ENCODE measurements at places on chromosomes 2 and 18.

- no peak for DNase-seq
Observed at GRCh38 chr2:137316075-137316474, 550.7 kb downstream of the THSD7B start.

GRCh38 chr2:1814616-1815015, 70.3 kb upstream of the PXDN start:
- peak; percentile 25 for DNase-seq

DNA sequence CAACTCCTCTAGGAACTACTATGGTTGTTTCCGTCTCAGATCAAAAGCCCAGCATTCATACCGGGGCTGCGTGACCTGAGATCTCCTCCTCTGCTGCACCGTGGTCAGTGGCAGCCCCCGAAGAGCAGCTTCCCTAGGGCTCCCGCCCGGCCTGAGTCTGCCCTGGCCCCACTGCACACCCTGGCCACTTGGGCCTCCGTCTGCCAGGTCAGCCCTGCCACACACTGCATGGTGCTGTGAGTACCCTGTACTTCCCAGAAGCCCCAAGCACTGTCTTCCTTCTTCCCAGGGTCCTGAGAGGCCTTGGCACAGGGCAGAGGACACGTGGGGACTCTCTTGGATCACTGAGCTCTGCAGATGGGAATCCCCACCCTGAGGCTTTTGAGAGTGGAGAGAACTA, 81.5 kb upstream of the GPC1 start:
- DNase-seq, result no peak

GRCh38 chr2:228654707-228655106, 473.2 kb upstream of the SPHKAP start:
- DNase-seq, result no peak

GRCh38 chr2:149871091-149871885, 283.7 kb upstream of the MMADHC start:
- no peak for DNase-seq

GRCh38 chr2:239290618-239291474, 110.0 kb downstream of the HDAC4 start:
- DNase-seq, result no peak

GRCh38 chr2:80126596-80127189, 177.9 kb downstream of the LRRTM1 start:
- peak; percentile 64 for DNase-seq

DNA sequence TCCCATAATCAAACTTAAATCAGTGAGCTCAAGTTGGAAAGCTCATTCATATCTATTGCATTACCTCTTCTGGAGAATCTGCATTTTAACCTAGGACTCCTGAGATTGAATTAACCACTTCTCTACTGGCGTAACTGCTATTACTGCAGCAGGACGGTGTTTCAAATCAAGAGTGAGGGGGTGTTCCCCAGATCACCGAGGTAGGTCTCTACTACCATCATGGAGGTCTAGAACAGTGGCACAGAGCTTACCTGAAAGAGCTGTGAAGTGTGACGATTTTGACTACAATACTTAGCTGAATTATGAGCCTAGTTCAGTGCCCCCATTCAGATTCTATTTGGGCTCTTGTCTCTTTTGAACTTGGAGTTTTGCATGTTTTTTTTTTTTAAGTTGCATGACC, 119.5 kb downstream of the POLE4 start:
- no peak for DNase-seq

- no peak for DNase-seq
Observed at GRCh38 chr2:213015387-213016165, 135.8 kb downstream of the IKZF2 start.

DNA sequence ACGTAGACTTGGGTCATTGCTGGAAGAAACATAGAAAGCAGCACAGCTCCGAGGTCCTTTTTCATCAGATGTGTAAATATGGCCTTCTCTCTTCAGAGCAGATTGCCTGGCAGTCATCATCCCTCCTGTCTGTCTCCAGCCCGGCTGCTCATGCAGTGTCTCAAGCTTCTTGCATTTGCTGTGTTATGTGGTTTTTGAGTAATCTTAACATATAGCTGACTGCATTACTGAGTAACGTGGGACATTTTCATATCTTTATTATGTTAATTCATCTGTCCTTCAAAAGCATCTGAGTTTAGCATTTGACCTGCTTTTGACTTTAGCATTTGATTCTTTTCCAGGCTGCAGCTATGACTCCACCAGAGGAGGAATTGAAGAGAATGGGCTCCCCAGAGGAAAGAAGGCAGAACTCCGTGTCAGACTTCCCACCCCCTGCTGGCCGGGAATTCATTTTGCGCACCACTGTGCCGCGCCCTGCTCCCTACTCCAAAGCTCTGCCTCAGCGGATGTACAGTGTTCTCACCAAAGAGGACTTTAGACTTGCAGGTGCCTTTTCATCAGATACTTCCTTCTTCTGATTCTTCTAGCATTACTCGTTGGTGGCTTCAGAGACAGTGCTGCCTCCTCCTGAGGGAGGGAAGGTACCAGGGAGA, 116.2 kb downstream of the RAB3GAP1 start:
- DNase-seq, result no peak

DNA sequence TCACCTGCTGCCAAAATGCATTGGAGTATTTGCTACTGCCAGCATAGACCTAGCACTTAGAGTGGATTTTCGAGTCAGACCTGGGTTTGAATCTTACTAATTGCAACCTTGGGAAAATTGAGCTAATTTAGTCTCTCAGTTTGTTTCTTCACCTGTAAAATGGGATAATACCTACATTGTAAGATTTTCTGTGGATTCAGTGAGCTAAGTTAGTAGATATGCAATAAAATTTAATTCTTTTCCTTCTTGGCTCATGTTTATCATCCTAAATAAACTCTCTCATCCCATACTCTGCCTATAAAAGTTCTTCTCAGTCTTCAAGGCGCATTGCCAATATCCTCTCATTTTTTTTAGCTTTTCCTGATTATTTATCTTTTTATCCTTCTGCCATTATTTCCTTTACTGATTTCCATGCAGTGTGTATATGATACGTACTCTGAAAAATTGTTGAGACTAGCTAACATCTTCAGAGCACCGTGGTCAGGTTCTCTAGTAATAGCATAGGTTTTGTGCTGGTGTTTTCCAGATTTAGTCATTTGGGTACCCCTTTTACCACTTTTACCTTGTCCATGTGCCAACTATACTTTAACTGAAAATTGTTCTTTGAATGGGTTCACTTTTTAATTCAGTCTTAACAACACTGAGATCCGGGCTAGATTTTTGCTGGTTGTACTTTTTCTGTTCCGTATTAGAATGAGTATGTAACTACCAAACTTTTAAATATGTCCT, 7.3 kb downstream of the CEP192 start:
- DNase-seq, result no peak

GRCh38 chr2:31071741-31072140, 66.5 kb downstream of the GALNT14 start:
- no peak for DNase-seq

DNA sequence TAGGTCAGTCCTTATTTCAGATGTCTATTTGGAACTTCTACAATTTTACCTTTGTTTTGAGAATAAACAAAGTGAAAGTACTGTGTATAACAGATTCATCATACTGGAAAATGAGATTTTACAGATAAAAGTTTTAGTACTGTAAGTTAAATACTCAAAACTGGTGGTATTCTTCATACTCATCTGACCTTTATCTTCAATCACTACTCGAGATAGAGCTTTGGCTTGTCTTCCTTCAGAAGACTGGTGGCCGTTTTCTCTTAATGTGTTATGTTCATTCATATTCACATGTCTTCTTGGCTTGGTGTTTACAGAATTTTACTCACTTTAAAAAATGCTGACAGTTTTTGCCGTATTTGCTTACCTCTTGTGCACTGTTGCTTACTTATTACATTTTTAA, 2.1 kb downstream of the SPOPL start:
- DNase-seq, result no peak

- no peak for DNase-seq
Observed at GRCh38 chr2:2876331-2877221, 501.0 kb downstream of the EIPR1 start.

DNA sequence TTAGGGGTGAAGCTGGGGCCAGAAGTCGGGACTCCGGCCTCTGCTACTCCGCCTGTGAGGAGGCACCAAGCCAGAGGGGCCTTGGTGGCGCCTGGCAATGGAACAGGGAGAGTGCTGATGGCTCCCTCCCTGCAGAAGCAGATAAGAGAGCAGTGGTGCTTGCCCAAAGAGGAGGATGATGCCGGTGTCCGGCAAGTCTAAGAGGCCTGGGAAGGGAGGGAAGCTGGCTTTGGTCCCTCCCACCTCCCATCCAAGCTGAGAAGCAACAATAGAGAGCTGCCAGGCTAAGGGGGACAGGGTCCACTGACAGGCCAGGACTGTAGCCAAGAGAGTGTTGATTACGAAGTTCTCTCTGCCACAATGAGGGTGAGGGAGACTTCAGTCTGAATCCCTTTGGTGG, 479.5 kb downstream of the TNS1 start:
- DNase-seq, result no peak

DNA sequence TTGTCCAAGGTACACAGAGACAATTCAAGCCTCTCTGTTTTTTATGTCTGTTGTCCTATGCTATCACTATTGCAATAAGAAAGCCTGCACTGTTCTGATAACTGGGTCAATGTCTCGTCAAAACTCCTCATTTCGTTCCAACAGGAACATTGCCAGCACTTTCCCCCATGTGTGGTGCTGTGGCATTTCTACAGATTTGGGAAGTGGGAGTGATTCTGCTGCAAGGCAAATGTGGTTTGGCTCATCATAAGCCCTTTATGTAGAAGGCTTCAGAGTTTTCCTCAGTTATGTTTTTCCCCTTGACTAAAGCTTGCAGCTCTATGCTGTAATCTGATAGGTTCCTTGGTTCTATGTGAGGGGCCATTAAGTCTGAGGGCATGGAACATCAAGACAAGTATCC, 324.1 kb upstream of the TCF4 start:
- no peak for DNase-seq

DNA sequence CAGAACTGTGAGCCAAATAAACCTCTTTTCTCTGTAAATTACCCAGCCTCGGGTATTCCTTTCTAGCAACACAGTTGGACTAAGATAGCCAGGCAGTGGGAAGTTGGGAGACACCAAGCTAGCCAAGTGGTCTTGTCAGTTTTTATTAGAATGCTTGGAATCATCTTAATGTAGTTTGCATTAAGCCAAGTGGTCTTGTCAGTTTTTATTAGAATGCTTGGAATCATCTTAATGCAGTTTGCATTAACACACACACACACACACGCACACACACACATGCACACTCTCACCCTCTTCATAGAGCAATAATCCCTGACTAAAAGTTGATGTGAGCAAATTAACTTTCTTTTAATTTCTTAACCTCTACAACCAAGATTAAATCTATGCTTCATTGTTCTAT, 151.5 kb downstream of the VAPA start:
- DNase-seq, result no peak

DNA sequence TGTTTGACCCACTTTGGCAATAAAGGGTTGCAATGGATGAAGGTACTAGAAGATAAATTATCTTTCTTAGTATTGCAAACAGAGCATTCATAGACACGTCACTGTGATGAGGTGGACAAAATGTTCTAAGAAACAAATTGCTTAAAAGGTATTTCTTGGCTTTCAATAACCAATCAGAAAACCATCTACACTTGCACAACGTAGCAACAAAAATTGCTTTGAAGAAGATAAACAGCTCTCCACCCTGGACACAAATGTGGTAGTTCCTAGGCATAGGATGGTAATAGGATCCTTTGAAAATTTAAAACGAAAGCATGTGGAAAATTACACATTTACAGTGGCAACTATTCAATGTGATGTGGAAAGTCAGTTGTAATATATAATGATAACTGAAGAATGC, 439.9 kb upstream of the ETAA1 start:
- DNase-seq, result no peak

DNA sequence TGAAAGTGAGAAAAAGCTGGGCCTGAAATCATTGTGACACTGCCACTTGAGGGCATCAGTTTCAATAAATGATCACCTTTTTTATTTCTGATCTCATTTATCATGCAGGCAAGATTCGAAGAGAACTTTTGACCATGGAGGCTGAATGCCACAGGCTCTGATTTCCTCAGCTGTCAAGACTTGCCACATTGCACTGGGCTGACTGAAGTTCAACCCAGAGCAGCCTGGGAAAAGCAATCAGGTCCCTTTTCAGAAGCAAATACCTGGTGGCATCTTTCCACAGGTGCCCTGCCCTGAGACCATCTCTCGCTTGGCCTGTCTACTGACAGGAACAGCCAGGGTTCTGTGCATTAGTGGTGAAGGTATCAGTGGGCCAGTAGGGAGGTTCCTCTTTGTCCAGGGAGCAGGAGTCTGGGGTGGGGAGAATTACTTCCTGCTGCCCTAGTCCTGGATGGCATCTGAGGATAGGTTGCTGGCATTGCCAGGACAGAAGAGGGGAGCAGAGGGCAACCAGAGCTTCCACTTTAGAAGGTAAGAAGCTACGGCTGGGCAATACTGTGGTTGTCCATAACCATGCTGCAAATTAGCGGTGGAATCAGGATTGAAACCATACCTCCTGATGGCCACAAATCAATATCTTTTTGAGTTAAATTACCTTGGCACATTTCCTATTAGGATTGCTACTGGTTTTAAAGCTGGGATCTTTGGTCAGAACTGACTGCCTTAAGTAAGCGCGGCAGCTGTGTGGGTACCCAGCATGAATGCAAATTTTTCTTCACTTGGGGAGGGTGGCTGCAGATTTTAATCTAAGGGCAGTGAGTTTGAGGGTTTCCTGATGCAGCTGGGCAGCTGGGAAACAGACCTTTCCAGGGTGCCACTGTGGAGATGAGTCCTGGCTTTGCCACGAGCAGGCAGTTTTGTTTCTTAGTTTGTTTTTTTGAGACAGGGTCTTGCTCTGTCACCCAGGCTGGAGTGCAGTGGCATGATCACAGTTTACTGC, 394.5 kb downstream of the ALK start:
- DNase-seq, result no peak

GRCh38 chr2:111698743-111699554, 185.0 kb downstream of the ANAPC1 start:
- DNase-seq, result peak; percentile 99

DNA sequence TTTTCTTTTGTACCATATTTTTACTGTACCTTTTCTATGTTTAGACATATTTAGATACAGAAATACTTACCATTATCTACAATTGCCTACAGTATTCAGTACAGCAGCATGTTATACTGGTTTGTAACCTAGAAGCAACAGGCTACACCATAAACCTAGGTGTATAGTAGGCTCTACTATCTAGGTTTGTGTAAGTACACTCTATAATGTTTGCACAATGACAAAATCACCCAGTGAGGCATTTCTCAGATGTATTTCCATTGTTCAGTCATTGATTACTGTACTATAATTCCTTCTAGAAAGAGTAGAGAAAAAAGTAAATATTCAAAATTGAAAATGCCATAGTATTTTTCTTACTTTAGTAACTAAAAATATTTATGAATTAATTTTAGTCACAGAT, 490.1 kb upstream of the REG3G start:
- no peak for DNase-seq

- DNase-seq, result no peak
Observed at GRCh38 chr2:108938077-108938710, 50.8 kb downstream of the EDAR start.

- no peak for DNase-seq
Observed at GRCh38 chr18:8519102-8519501, 90.1 kb upstream of the RAB12 start.

- no peak for DNase-seq
Observed at GRCh38 chr2:28404086-28404485, 11.4 kb downstream of the FOSL2 start.

Data from renal cortical epithelial cell (primary cell).